ENCODE measurements at places on chromosomes 5 and 9.

GRCh38 chr5:177996660-177997318, 747 bp upstream of the PROP1 start:
- DNase-seq, result no peak

DNA sequence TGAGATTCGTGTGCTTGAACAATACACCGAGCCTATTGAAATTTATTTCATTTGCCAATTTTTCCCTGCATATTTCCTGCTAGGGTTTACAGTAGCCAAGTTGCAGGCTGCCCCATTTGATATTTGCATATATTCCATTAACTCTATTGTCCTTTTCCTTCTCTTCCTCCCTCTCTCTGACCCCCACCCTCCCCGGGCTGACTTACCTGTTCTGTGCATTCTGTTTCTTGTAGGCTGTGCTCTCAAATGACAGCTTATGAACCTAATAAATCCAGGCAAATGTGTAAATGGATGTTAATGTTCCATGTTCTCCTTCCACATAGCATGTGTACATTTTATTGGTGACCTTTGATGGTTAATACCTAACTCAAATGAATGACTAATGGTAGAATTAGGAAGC, 1169.2 kb upstream of the WWC1 start:
- no peak for DNase-seq

GRCh38 chr9:134549336-134549735, 92.3 kb upstream of the COL5A1 start:
- DNase-seq, result no peak

GRCh38 chr9:130232899-130233586, 32.5 kb upstream of the HMCN2 start:
- no peak for DNase-seq

DNA sequence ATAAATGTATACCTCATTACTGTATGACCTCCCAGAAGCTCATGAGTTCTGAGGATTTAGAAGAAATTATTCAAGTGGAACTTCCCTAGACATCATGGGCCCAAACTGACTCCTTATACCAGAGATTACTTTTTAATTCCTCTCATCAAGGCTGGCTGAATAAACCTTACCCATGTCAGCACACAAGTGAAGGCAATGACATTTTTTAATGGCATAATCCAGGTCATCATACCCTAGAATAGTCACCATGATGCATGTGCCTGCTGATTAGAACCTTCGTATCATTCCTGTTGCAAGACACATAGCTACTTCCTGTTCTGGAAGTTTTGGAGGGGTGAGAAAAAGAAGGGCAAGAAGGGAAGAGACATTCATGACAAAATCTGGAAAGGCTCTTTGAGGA, 49.8 kb upstream of the IFNK start:
- DNase-seq, result no peak

DNA sequence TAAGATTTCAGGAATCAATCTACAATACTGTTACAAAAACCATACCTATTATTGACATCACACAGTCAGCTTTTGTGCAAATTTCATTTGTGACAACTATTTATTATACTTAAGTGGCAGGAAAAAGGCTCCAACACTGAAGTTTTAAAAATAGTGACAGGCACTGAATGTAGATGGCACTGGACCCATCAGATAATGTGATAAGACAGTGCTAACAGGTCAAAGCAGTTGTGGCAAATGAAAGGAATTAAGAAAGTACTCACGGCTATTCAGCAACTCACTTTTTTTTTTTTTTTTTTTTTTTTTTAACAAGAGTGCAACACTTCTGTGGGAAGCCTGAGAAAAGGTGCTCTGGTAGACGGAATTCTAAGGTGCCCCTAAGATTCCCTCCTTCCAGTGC, 115.0 kb upstream of the MEF2C start:
- no peak for DNase-seq

- no peak for DNase-seq
Measured at GRCh38 chr5:147359101-147359500, 124.3 kb downstream of the STK32A start.

- no peak for DNase-seq
Measured at GRCh38 chr5:104119529-104119928, 556.9 kb upstream of the NUDT12 start.

- DNase-seq, result no peak
Measured at GRCh38 chr9:117437283-117437682, 22.4 kb upstream of the ASTN2 start.

- DNase-seq, result no peak
Measured at GRCh38 chr5:137622850-137623249, 113.0 kb downstream of the KLHL3 start.
